CD4-positive, alpha-beta T cell treated with Interferon gamma for 1 hour (primary cell): ENCODE measurements at places on chromosomes 2 and 18.

GRCh38 chr2:240983361-240983995 is 14.9 kb upstream of the SNED1 start:
- peak; percentile 19 for DNase-seq

- no peak for DNase-seq
Measured at GRCh38 chr2:164388511-164388910, 232.8 kb downstream of the GRB14 start.

GRCh38 chr2:8059255-8059654 is 622.6 kb upstream of the ID2 start:
- DNase-seq, result no peak

- no peak for DNase-seq
Measured at GRCh38 chr18:49728542-49728941, 84.8 kb downstream of the ACAA2 start.

DNA sequence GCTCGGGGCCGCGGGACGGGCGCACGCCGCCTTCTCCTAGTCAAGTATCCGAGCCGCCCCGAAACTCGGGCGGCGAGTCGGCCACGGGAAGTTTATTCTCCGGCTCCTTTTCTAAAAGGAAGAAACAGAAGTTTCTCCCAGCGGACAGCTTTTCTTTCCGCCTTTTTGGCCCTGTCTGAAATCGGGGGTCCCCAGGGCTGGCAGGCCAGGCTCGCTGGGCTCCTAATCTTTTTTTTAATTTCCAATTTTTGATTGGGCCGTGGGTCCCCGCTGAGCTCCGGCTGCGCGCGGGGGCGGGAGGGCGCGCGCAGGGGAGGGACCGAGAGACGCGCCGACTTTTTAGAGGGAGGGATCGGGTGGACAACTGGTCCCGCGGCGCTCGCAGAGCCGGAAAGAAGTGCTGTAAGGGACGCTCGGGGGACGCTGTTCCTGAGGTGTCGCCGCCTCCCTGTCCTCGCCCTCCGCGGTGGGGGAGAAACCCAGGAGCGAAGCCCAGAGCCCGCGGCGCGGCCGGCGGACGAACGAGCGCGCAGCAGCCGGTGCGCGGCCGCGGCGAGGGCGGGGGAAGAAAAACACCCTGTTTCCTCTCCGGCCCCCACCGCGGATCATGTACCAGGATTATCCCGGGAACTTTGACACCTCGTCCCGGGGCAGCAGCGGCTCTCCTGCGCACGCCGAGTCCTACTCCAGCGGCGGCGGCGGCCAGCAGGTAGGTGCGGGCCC is 617 bp downstream of the FOSL2 start:
- peak; percentile 41 for DNase-seq

DNA sequence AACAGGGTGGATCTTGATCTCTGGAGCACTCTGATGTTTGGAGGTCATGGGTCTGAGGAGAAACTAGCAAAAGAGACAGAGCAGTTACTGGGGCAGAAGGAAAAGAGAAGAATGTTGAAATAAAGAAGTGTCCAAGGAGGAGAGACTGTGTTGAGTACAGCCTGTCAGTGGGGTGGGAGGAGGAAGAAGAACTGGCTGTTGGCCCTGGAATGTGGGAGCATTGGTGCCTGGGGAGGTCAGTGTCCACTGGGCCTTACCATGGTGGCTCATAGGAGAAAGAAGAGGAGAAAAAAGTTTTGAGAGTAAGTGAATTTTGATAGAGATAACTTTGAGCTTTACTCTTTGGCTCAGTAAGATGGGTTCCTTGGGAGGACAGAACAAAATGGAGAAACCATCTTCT is 499.0 kb downstream of the TXNL1 start:
- DNase-seq, result no peak

DNA sequence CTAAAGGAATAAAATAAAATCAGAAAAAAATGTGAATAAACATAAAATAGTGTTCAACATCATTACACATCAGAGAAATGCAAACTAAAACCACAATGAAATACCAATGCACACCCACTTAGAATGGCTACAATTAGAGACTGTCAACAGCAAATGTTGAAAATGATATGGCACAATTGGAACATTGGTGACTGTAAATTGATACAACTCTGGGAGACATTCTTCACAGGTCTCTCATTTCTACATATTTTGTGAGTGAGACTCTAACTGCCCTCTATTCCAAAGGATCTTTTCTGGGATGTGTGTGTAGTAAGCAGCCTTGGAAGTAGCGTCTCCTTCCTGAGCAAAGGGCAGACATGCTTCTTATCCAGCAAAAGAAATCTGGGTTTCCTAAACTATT is 323.0 kb downstream of the FBXO15 start:
- DNase-seq, result no peak

DNA sequence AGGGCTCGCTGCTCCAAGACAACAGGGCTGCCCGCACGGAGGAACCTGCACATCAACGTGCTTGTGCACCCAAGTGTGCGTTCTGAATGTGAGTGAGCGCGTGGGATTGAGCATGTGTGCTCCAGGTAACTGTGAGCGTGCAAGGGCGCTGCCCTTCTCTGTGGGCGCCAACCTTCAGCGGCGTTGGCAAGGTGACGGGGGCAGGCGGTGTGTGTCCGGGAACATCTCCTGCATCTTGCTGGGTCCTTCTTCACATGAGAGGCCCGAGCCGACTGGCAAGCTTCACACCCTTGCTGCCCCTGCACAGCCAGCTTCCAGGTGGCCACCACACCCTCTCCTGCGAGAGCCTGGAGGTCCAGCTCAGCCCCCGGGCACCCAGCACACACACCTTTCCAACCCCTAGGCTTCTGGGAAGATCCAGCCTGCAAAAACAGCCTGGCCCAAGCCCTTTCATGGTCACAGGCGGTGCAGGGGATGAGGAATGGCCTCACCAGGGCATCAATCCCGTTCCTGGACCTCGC is 220.9 kb downstream of the HDAC4 start:
- no peak for DNase-seq

GRCh38 chr2:75799859-75800258 is 89.1 kb upstream of the GCFC2 start:
- no peak for DNase-seq

- DNase-seq, result no peak
Measured at GRCh38 chr2:103401621-103402020, 639.8 kb downstream of the TMEM182 start.

DNA sequence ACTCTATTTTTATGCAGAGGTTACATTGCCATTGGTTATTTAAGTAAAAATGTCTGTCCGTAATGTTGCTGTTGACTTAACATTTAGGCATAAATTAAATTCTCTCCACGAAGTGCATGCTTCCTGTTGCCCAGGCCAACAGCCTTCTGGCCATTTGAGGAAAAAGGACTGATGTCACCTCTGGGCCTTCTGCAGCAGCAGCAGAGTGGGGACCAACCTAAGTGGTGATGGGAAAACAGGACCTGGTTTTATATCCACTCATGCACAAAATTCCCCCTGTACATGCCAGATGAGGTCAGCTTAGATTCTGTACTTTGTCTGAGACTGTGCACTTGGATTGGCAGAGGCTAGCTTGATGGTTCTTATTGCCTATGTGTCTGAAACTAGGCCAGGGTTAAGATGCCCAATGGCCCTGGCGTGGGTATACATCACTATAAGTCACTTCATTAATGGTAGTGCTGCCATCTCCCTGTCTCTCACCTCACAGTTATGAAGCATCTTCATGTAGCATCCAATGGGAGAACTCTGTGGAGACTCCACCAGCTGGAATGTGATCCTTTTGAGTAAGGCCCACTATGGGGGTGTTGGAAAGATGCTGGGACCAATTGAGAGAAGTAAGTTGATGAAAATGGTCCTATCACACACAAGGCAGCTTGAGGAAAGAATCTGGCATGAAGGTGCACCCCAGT is 4.4 kb downstream of the ARHGAP25 start:
- DNase-seq, result no peak

DNA sequence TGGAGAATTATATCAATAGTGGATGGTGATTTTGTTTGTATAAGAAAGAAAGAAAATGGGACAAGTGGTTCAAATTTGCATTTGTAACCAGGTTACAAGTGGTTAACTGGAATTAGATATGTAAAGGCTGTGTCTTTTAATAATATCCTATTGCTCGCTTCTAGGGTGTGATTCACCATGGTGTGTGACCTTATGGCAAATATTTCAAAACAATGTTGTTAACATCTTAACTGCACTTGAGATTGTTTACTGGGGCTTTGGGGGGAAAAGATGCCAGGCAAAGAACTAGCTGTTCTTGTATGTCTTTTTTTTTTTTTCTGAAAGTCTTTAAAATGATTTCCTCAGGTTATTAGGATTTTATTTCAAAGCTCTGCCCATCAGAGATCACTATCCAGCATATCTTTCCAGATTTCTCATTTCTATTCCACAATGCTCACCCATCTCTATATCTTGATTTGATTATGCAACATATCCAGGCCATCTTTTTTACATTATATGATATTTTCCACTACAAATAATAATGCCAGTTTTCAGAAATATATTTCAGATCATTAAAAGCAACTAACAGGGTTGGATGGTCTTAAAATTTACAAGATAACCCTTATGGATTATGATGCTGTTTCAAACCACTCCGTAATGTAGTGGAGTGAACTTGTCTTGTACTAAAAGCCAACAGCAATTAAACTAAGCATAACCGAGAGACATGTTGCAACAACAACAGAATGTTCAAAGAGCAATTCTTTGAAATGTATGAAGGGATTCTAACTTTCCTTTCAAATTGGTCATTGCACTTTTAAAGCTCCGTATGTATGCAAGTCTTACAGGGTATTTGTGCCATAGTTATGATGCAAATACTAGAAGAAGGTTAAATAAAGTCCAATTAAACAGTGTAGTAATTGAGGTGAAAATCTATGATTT is 341.5 kb upstream of the ETAA1 start:
- DNase-seq, result no peak

DNA sequence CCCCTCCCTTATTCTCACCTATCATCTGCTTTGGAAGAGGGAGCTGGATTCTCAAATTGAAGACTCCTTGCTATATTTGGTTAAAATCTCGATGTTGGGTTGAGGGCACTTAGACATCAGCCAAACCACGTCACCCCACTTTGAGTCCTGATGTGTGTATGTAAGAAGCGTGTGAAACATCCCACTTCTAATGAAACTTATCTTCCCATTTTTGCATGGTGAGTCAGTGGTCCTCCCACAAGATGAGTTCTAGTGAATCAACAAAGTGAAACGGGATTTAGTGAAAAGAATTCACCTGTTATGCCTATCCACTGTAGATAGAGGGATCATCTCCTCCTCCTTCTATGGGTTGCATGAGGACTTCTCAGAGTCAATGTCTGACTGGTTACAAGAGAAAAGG is 51.4 kb upstream of the SPRED2 start:
- no peak for DNase-seq

DNA sequence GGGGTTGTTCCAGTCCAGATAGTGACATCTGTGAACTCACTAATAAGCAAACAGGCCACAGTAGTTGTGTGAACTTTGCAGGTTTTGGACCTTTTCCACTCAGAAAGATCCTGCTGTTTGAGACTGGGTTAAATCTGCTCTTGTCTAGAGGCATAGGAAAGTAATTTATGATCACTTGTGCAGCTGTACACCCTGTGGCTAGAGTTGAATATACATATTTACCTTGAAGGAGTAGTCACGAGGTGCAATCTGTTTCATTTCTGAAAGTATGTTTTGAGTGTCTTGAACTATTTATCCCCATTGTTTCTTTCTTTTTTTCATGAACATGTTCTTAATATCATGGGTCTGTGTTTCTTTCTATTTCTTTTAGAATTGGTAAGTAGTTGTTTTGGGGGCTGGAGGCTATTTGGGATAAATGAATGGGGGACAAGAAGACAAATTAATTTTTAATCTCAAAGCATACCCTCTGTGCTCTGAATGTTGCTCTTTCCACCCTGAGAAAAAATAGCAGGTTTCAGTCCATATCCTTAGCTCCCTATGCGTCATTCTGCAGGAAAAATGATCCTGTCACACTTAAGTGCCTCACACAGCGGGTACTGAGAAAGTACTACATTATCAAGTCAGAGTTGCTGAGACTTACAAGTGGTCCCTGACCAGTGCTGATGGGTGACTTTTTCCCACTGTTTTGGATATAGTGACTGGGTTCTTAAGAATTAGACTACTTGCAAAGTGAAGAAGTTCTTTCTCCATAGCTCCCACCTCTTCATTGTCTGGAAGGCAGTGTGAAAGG is 28.2 kb downstream of the DCC start:
- no peak for DNase-seq

DNA sequence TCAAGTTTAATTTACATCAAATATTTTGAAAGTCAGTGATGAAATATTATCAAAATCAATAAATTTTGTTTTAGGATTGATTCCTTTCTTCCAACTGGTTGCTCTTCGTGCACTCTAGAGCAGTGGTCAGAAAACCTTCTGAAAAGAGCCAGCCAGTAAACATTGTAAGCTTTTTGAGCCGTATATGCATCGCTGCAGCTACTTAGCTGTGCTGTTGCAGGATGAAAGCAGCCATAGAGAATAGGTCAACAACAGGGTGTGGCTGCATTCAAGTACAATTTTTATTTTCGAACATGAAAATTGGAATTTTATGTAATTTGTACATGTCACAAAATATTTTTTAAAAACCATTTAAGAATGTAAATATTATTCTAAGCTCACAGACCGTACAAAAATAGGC is 94.9 kb downstream of the MGAT5 start:
- no peak for DNase-seq

DNA sequence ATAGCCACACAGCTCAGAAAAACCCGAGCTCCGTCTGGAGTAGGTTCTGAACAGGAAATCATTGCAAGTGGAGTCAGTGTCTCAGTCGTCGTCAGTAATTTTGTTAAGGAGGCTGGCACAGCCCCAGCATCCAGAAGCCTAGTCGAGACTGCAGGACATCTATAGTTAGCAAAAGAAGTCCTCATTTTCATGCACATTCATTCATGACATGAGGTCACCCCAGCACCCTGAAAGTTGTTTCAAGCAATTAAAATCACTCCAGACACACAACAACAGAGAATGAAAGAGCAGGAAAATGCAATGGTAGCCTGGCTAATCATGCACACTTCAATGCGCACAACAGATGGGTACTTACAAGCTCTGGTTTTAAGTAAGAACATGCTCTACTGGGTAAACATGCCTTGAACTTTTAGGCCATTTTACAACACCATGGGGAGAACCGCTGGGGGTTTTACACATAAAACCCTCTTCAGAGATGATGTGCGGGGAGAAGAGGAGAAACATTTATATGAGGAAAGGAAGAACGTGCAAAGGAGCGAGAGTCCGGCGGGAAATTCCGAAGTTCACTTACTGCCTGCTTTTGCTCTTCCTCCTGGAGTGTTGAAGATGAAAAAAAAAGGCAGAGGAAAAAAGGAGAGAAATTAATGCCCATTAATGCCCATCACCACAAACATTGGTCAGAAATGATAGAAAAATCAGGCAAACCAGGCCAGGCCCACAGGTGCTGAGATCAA is 77.4 kb upstream of the DNMT3A start:
- DNase-seq, result no peak

- DNase-seq, result no peak
Measured at GRCh38 chr2:189933041-189933440, 129.5 kb downstream of the MSTN start.
